ENCODE measurements at places on chromosomes 3 and 15.

GRCh38 chr3:164230385-164231094 lies 847.8 kb downstream of the SI start:
- DNase-seq: no peak

DNA sequence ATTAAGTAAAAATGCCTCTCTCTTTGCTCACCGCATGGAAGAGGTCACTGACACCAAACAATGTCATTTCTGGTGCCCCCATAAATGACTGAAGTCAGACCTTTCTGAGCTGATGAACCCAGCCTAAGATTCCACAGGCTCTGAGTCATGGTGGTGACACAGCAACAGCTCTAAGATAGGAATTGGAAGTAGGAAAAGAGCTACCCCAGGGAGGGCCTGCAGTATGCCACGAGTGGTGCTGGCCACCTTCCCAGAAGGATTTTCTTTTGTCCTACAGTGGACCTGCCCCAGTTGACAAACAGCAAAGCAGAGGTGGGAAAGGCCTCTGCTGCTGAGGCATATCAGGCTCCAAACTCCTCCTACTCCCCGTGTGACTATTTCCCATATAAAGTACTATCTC lies 208.1 kb downstream of the MINAR1 start:
- DNase-seq: no peak

DNA sequence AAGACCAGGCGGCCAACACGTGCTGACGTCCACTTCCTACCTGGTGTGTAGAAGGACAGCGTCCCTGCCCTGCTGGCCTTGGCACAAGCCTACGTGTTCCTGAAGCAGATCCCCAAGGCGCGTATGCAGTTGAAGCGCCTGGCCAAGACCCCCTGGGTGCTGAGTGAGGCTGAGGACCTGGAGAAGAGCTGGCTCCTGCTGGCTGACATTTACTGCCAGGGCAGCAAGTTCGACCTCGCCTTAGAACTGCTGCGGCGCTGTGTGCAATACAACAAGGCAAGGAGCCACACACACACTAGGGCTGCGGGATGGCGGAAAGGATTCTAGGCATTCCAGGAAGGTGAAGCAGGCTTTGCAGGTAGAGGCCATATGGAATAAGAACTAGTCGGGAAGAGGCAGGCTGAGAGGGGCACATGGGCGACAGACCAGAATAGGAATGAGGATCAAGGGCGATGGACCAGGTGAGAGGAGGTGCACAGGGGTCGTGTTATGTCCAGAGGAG lies 15.9 kb downstream of the CSRNP1 start:
- DNase-seq: no peak

DNA sequence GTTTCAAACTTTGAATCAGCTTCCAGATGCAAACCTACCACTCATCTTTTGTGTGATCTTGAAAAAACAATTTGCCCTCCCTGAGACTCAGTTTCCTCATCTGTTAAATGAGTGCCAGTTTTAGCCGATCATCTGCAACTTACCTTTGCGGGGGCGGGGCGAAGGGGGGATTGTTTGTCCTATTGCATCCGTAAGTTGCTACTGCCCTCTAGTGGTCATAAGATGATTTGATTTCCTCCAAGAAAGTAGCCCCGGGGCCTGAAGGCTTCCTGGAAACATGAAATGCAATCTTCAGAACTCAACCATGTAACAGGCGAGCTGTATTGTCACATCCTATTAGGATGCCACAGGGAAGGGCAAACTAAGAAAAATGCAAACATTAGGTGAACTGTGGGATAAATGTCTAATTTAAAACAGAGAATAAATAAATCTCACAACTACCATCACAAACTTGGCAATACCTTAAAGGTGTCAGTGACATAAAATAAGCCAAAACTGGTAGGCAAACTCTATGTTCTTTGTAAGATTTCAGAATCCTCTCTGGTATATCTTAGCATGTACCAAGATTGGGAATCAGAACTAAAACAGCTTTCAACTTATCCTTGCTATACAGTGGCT lies 63.5 kb upstream of the CLDN18 start:
- DNase-seq: peak; percentile 28

- DNase-seq: peak; percentile 17
These were observed 8.0 kb upstream of the CCDC13 start for GRCh38 chr3:42780892-42781700.

- no peak for DNase-seq
These were observed 5.6 kb downstream of the TSEN2 start for GRCh38 chr3:12489832-12490231.

GRCh38 chr3:101637451-101637850 lies 39.5 kb downstream of the ZBTB11 start:
- no peak for DNase-seq

DNA sequence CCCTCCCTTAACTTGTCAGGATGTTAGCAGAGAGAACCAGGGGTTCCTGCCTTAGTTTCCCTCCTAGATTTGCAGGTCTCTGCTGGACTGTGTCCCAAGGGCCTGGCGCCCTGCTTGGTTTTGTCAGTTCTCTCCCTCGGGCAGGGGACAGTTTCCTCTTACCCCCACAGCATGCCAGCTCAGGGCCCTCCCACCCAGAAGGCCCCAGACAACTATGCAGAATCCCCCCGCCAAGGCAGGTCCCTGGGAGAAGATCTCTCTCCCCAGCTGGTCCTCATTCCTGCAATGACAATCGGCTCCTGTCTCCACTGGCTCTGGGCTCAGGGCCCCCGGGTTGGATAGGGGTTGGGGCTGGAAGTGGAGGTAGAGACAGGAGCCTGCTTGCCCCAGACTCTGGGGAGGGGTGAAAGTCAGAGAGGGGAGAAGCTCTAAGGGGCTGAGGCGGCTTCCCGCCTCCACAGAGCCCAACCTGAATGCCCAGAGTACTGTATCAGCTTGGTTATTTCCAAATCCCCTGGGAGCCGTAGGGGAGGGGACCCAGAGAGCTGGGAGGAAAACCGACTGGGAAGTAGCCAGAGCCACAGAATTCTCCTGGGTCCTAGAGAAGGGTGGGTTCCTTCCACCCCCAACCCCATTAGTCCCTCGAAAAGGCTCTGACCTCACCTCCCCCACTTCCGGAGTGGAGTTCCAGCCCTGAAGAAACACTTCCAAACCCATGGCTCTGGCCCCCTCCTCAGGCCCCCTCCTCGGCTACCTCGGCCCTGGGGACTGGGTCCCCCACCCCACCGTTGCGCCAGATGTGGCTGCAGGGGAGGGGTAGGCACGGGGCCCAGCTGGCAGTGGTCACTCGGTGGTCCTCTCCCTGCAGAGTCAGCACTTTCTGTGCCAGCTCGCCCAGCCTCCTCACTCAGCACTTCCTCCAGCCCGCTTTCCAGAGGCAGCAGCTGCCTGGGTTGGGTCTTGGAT lies 3.8 kb upstream of the LOXL1 start:
- no peak for DNase-seq

DNA sequence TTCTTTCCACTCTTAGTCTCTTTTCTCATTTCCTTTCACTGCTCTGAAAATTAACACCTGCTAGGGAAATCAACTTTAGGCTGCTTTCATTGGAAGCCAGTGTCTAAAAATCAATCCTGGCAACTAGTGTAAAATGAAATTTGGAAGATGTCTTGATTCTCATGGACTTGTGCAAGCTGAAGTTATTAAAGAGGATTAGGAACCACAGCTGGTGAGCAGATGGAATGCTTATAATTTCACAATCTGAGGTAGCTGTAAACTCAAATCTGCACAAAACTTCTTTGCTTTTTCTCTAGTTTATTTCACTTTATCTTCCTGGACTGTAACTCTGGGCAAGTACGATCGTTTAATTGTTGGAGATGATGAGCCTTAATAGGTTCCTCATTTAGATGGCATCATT lies 175.6 kb downstream of the GHSR start:
- no peak for DNase-seq

GRCh38 chr3:119628816-119629445 lies 31.2 kb downstream of the PLA1A start:
- no peak for DNase-seq
